ENCODE measurements at places on chromosomes 7 and 10.

DNA sequence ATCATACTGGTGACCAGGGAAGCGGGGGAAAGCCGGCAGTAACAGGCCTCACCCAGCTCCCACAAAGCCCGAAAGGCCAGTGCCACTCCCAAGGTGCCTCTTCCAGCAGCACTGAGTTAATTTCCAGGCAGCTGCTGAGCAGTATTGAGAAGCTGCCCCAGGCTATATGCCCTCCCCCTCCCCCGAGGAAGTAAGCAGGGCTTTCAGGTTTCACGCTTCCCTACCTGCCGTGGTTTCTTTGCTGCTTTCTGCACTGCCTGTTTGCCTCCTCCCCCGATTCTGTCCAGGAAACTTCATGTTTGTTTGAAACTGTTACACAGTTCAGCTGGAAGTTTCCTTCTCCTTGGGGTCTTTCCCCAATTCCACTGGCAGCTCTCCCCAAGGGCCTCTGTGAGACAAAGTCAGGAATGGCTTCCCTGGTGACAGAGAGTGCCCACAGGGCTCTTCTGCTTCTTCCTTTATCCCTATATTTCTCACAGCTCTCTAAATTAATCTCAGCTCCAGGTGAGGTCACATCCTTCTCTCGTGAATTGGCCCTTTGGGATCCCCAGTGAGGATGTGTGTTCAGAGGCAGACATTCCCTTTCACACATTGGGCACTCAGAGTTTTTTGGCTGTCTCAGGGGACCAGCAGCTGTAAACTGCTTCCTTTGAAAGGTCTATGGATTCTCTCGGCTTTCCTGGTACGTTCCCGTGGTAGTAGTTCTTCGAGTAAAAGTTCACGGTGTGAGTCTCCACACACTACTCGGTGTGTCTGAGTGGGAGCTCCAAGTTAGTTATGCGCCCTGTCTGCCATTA, 19.4 kb downstream of the C1GALT1 start:
- DNase-seq = no peak

GRCh38 chr10:5532618-5533097, 7.9 kb downstream of the CALML3 start:
- DNase-seq = no peak

DNA sequence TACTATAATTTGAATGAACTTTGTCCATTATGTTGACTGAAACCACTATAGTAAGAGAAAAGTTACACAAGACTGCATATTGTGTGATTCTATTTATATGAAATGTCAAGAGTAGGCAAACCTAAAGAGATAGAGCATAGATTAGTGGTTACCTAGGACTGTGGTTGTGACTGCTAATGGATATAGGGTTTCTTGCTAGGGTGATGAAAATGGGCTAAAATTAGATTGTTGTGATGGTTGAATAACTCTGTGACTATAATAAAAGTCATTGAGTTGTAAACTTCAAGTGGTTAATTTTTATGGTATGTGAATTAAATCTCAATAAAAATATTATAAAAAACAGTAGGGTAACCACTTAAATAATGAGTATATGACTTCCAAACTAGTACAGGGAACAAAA, 142.9 kb upstream of the AHR start:
- no peak for DNase-seq

DNA sequence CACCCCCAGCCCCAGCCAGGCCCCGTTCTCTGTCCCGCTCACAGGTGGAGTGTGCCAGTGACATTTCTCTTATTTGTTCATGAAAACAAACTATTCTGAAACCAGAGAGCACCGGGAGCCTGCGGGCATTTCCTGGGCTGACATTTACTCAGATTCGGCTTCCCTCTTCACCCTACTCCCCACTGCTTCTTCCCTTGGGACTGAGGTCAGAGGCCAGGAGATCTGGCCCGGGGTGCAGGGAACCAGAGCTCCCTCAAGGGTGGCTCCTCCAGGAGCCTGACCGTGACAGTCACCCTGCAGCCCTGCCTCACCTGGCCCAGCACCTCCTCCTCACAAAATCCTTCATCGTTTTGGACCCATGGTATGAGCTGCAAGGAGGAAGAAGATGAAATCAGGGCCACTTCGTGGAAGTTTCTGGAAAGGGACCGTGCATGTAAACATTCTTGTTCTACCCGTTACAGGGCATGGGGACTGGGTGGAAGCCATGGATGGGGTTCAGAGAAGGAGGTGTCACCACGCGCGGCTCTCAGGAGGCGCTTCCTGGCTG, 12.2 kb downstream of the BHLHA15 start:
- no peak for DNase-seq

DNA sequence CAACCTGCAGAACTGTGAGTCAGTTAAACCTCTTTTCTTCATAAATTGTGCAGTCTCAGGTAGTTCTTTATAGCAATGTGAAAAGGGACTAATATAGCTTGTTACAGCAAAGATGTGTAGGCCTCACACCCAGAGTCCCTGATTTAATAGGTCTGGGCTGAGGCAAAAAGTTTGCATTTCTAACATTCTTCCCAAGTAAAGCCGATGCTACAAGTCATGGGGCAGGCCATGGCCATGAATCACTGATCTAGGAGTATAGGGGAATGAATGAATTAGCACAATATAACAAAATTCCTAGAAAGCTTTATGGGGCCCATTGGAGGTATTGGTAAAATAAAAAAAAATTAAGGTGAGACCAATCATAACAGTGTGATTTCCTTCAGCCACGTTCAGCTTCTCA, 11.5 kb upstream of the AASS start:
- no peak for DNase-seq

- DNase-seq = no peak
Observed at GRCh38 chr7:34096198-34096651, 190.9 kb downstream of the BMPER start.

DNA sequence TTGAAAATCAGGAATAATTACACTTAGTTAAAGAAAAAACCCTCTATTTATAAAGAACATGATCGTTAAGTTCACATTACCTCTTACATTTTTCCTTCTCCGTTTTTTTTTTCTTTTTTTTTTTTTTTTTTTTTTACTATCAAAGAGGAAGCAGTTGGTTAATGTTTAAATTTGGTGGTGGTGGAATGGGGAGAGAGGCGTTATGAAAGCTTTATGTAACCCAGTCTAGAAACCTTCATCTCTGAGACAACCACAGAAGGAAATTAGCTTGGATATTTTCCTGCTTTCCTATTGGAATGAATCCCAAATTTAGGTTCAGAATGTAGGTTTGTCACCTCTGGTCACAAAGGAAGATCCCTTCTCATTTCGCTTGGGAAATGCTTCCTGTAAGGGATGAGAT, 31.5 kb upstream of the LHFPL3 start:
- DNase-seq = no peak

DNA sequence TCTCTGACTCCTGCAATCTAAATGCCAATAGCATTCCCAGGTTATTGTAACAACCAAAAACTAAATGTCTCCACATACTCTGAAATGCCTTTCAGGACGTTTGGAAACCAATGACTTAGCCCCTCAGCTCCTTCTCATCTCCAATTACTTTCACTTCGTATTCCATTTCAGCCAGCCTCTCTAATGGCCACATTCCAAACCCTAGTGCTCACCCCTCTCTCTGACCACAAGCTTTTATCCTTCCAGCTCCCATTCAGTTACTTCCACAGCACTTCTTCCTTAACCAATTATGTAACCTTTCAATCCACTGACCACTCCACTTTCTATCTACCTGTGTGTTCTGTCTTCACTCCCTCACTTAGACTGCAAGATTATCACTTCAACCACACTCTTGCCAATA, 4.3 kb downstream of the NOC3L start:
- no peak for DNase-seq

- no peak for DNase-seq
Observed at GRCh38 chr10:122421054-122421625, 33.3 kb upstream of the ARMS2 start.

GRCh38 chr10:126732868-126733267, 62.4 kb upstream of the C10orf90 start:
- DNase-seq = no peak

DNA sequence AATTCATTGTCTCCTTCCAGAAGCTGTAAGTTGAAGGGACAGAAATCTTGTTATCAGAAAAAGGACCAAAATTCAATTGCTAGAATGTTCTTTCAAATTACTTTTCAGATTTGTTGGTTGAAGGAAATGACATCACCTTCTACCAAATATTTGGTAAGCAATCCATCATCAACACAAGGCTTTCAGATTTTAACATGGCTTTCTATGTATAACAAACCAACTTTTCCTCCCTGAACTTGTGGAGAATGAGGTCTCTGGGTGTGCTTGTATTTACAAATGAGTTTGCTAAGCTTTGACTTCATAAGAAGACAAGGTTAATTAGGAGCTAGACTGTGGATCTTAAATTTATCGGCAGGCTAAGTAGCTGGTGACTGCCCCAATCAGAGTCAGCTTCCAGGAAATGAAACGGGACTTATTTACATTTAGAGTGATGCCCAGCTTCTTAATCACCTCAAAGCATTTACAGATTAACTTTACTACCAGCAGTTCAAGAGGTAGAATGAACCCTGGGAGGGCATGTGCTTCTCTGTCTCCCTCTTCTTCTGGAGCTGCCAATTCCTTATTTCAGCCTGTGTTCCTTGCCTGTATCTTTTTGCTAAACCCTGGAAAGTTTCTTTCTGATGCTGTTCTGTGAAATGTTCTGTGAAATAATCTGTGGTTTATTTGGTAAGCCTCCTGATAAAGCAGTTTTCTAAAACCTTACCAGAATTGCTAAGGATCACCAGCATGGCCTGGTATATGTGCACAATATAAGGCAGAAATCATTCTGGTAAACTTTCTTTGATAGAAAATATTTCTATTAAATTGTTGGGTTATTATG, 248.8 kb upstream of the FZD8 start:
- DNase-seq = no peak

DNA sequence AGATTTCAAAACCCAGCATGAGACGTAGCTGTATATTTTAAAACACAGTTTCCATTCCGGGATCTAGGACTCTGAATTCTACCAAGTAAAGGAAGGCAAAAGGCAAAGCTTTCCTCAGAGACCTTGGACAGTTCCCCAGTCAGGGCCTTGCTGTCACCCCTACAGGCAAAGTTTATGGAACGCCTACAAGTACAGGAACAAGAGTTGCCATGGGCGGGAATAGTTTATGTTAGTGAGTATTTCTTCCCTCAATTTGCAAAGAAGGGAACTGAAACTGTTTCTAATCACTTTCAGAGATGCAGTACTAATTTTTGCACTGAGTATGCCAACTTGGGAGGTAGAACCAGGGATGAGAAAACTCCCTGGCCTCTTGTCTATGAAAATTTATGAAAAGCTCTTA, 68.2 kb upstream of the LRGUK start:
- DNase-seq = no peak

DNA sequence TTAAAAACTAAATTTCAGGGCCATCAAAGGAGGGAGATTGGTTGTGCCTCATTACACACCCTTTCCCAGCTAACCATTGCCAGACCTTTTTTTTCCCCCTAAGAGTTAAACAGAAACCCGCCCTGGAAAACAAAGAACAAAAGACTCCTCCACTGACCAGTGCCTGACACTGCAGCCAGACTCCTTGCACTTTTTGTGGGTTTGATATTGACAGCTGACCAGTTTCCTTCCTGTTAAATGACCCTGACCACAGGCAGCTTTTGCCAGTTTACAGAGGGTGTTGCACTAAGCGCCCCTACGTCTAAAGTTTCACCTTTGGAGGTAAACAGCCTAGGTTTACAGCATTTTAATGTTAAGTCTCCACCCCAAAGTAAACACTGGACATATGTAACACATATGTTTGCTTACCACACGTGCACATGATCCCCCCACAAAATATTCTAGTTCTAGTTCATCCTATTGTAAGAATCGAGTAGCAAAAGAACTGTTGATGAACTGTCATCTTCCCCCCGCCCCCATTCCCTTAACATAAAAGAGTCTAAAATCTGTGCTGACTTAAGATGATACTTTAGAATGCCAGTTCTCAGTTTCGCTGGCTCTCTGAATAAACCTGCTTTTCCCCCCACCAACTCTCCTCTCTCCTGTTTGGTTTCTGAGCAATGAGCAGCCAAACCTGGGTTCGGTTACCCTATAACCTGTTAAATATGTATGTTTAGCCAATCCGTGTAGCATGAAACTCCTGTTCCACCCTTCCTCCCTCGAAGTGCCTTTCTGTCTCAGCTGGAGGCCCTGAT, 38.0 kb downstream of the FOXI2 start:
- no peak for DNase-seq

GRCh38 chr7:151821226-151821625, 55.7 kb downstream of the PRKAG2 start:
- DNase-seq = no peak

GRCh38 chr7:11207565-11207964, 233.9 kb downstream of the PHF14 start:
- DNase-seq = no peak

DNA sequence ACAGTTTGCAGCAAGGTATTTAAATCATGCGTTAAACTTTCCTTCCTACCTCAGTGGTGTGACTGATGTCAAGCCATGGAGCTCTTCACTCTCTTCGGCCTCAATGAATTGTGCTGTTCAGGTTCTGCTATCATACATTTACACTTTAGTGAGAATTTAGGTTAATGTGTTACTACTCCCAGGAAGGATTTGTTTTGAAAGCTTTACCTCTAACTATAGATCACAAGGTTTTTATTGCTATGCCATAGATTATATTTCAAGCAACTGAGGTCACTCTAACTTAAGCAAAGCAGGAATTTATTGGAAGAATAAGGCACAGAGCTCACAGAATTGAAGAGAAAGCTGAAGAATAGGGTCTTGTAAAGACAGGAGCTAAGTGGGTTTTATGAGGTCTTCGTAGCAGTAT, 11.0 kb upstream of the ADD3 start:
- DNase-seq = no peak

Data from right forelimb (tissue), 1 donor.